ENCODE measurements at places on chromosomes 11 and 22.

DNA sequence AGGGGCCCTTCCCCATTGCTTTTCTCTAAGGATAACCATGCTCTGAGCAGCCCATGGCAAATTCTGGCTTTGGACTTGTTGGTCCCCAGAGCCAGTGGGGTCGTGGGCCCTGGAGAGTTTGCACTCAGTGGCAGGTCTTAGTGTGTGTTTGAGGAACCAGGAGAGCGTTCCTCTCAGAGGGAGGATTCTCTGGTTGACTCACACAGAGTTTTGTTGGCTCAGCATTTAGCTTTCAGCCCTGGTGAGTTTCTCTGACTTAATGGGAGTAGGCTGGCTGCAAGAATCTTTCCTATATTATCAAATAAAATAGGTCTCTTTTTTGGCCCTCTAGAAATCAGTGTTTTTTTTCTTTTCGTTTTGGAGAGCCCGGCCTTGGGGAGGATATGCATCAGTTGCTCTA lies 20.9 kb downstream of the ST14 start:
- DNase-seq = no peak

- DNase-seq = no peak
Observed at GRCh38 chr11:59992425-59992824, 24.6 kb upstream of the OOSP4B start.

- no peak for DNase-seq
Observed at GRCh38 chr22:40107851-40108378, 69.8 kb upstream of the TNRC6B start.

GRCh38 chr22:43293655-43294392 lies 49.3 kb downstream of the SCUBE1 start:
- peak; percentile 74 for DNase-seq

DNA sequence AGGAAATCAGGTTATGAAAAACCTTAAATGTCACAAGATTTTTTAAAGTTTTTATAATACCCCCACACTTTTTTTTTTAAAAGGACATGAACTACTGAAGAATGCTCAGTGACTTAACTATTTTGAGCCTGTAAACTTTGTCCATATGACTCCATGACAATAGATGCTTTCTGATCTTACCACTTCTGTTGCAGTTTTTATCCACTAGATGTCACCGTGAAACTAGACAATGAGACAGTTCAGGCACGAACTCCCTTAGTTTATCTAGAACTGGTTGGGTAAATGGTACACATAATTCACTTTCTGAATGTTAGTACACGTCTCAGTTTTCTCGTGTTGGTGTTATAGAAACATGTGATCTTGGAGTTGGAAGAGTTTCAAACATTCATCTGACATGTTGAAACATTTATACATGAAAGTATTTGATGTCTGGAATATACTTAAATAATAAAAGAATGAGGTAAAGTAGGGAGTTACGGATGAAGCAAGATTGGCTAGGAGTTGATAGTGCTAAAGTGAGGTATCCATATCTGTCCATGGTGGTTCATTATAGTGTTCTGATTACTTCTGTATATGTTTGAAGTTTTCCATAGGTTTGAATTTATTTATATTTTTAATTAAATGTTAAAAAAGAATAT lies 8.1 kb downstream of the CCDC15 start:
- peak; percentile 40 for DNase-seq

- DNase-seq = no peak
Observed at GRCh38 chr22:47923011-47923427, 1160.6 kb downstream of the TBC1D22A start.

DNA sequence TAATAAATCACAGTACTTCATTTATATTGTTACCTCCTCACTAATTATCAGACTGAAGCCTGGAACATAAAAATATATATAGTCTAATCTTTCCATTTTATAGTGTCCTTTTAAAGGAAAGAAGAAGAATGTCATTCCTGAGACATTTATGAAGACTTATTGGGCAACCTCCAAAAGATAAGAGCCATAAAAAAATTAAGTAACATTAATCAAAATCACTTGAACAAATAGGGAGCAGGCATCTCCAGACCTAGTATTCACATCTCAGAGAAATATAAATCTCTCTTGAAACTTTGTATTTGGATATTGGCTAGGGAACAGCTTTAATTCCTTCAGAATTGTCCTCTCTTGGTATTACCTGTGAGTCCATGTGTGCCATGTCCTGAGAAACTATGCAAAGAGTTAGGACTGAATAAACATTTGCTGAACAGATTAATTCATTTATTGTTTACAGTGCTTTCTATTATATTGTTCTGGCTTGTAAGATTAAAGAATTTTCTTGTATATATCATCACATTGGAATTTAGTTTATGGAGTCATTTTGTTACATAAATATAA lies 530.5 kb upstream of the LRRC4C start:
- DNase-seq = no peak

GRCh38 chr11:12857572-12857971 lies 151.5 kb upstream of the RASSF10 start:
- DNase-seq = no peak

DNA sequence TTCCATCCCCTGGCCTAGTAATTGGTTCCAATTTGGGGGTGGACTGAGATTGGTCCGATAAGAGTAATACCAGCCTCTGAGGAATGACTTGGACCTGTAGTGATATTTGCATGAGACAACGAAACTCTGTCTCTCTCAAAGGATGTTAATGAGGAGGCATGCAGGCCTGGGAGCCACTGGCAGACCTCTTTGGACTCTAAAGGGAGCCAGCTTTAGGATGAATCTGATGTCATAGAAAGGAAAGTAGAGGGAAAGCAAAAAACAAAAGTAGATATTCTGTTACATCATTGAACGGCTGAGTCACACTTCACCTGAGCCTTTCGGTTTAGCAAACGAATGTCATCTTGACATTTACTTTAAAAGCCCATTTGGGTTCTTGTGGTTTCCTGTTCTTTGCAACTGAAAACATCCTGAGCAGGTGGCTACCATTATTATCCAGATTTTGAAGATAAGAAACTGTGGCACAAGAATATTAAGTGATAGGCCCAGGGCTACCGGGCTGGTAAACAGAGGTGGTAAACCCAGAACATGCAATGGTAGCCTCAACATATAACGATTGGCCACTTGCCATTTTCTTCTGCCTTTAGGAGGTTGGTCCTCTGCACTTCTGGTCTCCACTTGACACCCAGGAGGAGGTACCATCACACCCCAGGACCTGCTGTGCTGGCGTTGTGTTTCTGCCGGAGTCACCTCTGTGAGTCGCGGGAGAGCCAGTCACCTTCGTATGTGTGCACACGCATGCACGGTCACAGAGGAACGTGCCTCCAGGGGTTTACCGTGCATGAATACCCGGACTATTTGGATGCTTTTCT lies 42.7 kb downstream of the RTL6 start:
- DNase-seq = no peak

All from NCI-H524 treated with DMSO at 0.1 percent for 48 hours (cell line).